Left forelimb (tissue), 1 donor: ENCODE measurements at places on chromosomes 3 and 15.

- no peak for DNase-seq
Observed at GRCh38 chr3:104520228-104520655, 846.5 kb upstream of the ALCAM start.

GRCh38 chr15:28003302-28004037, 95.6 kb downstream of the OCA2 start:
- DNase-seq = no peak

GRCh38 chr3:24364359-24364758, 130.3 kb downstream of the THRB start:
- DNase-seq = no peak

DNA sequence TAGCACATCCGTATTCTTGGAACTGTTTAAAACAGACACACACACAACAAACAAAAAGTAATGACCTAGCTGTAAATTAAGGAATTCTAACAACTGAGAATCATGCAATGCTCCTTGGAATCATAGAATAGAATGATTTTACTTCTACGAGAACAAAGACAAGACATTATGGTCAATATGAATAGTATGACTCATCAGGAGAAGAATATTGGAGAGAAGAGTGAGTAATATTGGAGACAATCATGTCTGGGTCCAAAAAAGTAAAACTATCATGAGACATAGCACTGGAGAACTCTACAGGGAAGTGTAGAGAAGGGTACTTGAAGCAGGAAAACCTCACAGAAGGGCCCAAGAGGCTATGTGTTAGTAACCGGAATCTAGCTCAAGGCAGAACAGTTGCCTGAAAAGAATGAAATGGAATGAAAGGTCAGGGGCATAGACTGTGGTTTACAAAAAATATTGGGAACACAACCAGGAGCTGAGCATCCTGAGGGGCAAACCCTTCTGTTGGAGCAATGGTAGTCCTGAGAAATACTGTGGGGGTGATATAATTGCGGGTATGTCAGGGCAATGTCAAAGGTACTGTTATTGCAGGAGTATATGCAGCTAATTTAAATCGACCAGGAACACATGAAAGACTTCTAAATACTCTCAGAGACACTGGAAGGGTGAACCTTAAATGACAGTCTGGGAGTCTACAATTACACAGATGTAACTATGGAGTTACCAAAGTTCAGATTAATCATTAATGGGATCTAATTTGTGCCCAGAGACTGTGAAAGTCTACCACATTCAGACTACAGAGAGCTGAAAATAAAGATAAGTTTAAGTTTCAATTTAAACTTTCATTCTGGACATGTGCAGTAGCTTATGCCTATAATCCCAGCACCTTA, 201.2 kb downstream of the BCHE start:
- no peak for DNase-seq

DNA sequence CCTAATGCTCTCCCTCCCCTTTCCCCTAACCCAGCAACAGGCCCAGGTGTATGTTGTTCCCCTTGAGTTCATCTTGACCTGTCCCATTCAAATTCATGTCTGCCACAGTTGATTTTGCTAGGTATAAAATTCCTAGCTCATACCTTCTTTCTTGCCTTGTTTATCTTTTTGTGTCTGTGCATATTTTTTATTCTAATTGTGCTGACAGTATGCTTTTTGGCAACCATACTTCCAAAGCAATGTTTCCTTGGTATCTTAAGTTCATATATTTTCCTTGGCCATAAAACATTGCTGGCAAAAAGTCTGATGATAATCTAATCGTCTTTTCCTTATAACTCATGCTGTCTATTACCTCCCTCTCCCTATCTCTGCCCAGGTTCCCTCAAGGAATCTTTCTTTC, 15.5 kb downstream of the LNP1 start:
- no peak for DNase-seq

- no peak for DNase-seq
Observed at GRCh38 chr3:79027593-79027992, 740.2 kb downstream of the ROBO1 start.
